T-helper 17 cell (primary cell): ENCODE measurements at places on chromosomes 6 and 20. TPM values are rescaled to one million over a fixed set of nuclear protein-coding genes. Genes with fewer than 3 reads are reported as not detected.

GRCh38 chr6:145929037-145929633, 35.0 kb downstream of the SHPRH start:
- no peak overlapping the region for H3K4me3 ChIP-seq
- DNase-seq: no peak
- peaks cover 8% of the 10 kb centered on the region for H3K36me3 ChIP-seq

GRCh38 chr6:125255201-125255600, 46.6 kb downstream of the HDDC2 start:
- H3K4me1 ChIP-seq: peaks cover 4% of the 10 kb centered on the region
- no peak for DNase-seq
- H3K4me3 ChIP-seq: no peak overlapping the region
- no peak overlapping the region for H3K27ac ChIP-seq

The CST2 gene
- not detected for total RNA-seq

GRCh38 chr20:12467758-12468157, 541.0 kb upstream of the SPTLC3 start:
- H3K27ac ChIP-seq: no peak overlapping the region
- no peaks in the 10 kb centered on the region for H3K4me1 ChIP-seq
- H3K4me3 ChIP-seq: no peak overlapping the region
- H3K36me3 ChIP-seq: no peaks in the 10 kb centered on the region

The KIAA0408 gene
- total RNA-seq: 3.5 TPM

DNA sequence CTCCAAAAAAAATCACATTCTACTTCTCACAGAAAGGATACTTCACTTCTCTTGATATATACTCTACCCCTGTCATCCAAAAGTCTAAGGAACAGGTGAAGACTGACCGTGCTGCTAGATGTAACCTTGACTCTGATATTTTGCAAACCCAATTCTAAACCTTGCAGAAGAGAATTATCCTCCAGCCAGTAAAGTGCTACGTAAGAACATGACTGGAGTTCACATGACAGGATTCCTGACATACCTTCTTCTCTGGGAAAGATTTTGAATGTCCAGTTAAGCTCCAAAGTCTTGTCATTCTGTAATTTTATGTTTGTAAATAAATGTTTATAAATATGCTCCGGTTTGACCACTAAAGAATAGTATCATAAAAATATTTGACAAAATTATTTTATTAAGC, 35.8 kb downstream of the BTBD9 start:
- no peak overlapping the region for H3K4me3 ChIP-seq
- no peaks in the 10 kb centered on the region for H3K27me3 ChIP-seq
- DNase-seq: no peak

GRCh38 chr6:87673237-87673636, 28.8 kb downstream of the AKIRIN2 start:
- H3K27me3 ChIP-seq: no peaks in the 10 kb centered on the region
- peak overlapping the region; percentile 45 for H3K27ac ChIP-seq
- peaks cover 8% of the 10 kb centered on the region for H3K36me3 ChIP-seq
- no peak overlapping the region for H3K4me3 ChIP-seq
- DNase-seq: no peak

- H3K27me3 ChIP-seq: peaks cover 14% of the 10 kb centered on the region
- H3K36me3 ChIP-seq: peaks cover 2% of the 10 kb centered on the region
- no peak overlapping the region for H3K27ac ChIP-seq
- no peak for DNase-seq
Measured at GRCh38 chr6:142725024-142725770, 219.8 kb downstream of the HIVEP2 start.

- H3K4me3 ChIP-seq: no peak overlapping the region
- DNase-seq: no peak
- H3K4me1 ChIP-seq: no peaks in the 10 kb centered on the region
- H3K27ac ChIP-seq: no peak overlapping the region
- peaks cover 42% of the 10 kb centered on the region for H3K27me3 ChIP-seq
Measured at GRCh38 chr6:15776458-15776980, 113.7 kb upstream of the DTNBP1 start.

- no peak for DNase-seq
- peaks cover 26% of the 10 kb centered on the region for H3K4me1 ChIP-seq
- H3K4me3 ChIP-seq: peak overlapping the region; percentile 99
- H3K27ac ChIP-seq: peak overlapping the region; percentile 93
- no peaks in the 10 kb centered on the region for H3K36me3 ChIP-seq
- no peaks in the 10 kb centered on the region for H3K27me3 ChIP-seq
Measured at GRCh38 chr6:167350275-167350696, 25.4 kb downstream of the TTLL2 start.

DNA sequence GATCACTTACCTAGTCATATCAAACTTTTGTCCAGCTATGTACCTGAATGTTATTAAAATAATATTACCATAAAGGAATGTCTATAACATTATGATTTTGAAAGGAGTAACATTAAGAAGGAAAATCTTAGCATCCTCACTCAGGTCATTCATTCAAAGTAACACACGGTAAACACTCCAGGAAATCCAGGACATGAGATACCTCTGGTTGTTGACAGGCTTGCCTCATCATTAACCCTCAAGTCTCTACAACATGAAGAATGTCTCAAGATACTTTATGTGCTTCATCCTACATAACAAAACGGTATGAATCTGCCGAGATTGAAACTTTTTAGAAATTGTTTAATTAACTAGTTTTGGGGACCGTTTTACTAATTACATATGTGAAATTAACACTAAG, 690 bp upstream of the FILIP1 start:
- H3K27me3 ChIP-seq: peaks cover 50% of the 10 kb centered on the region
- DNase-seq: no peak
- no peak overlapping the region for H3K27ac ChIP-seq
- H3K4me3 ChIP-seq: no peak overlapping the region
- no peaks in the 10 kb centered on the region for H3K36me3 ChIP-seq

DNA sequence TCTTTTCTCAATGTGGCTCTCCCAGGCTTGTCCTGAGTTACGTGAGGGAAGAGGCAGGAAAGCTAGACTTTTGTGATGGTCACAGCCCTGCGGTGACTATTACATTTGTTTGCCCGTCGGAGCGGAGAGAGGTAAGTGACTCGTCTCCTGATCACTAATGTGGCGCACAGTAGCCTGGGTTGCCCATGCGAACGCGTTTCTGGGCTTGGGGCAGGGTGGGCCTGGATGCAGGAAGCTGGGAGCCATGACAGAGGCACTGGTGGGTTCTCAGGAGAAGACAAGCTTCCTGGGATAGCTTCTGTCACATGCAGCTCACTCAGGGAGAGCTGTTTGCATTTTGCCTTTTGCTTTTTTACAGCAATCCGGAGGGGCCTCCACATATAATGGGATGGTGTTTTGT, 60.6 kb downstream of the IGF2R start:
- no peak for DNase-seq
- H3K27me3 ChIP-seq: no peaks in the 10 kb centered on the region
- H3K36me3 ChIP-seq: peaks cover 11% of the 10 kb centered on the region
- H3K4me1 ChIP-seq: peaks cover 6% of the 10 kb centered on the region
- no peak overlapping the region for H3K4me3 ChIP-seq

The GHRH gene
- total RNA-seq: not detected

- DNase-seq: no peak
- H3K4me1 ChIP-seq: peaks cover 2% of the 10 kb centered on the region
- H3K4me3 ChIP-seq: no peak overlapping the region
- peaks cover 15% of the 10 kb centered on the region for H3K27me3 ChIP-seq
Measured at GRCh38 chr6:1494671-1495070, 105.3 kb downstream of the FOXF2 start.

The FKBP1C gene
- total RNA-seq: not detected

The NNAT gene
- not detected for total RNA-seq

GRCh38 chr20:25484224-25484846, 76.9 kb downstream of the GINS1 start:
- no peak overlapping the region for H3K4me3 ChIP-seq
- H3K36me3 ChIP-seq: no peaks in the 10 kb centered on the region
- no peaks in the 10 kb centered on the region for H3K27me3 ChIP-seq
- peaks cover 22% of the 10 kb centered on the region for H3K4me1 ChIP-seq

The SEMG2 gene
- not detected for total RNA-seq

The CALHM5 gene
- 0.65 TPM for total RNA-seq

- H3K36me3 ChIP-seq: no peaks in the 10 kb centered on the region
- no peak for DNase-seq
- H3K27ac ChIP-seq: no peak overlapping the region
- peaks cover 3% of the 10 kb centered on the region for H3K4me1 ChIP-seq
- no peak overlapping the region for H3K4me3 ChIP-seq
Measured at GRCh38 chr20:60228255-60228654, 270.0 kb downstream of the CDH26 start.

The C6orf15 gene
- total RNA-seq: not detected

DNA sequence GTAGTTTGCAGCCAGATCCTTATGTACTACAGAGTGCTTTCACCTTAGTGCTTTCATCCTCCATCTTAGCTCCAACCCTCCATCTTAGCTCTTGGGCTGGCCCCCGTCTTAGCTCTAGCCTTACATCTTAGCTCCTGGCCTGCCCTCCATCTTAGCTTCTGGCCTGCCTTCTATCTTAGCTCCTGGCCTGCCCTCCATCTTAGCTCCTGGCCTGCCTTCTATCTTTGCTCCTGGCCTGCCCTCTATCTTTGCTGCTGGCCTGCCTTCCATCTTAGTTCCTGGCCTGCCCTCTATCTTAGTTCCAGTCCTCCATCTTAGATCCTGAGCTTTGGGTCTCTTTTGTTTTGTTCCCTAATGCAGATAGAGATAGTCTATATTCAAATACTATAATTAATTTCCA, 22.0 kb downstream of the GNAS start:
- peaks cover 19% of the 10 kb centered on the region for H3K4me1 ChIP-seq
- no peak overlapping the region for H3K4me3 ChIP-seq
- no peak for DNase-seq
- peaks cover 2% of the 10 kb centered on the region for H3K36me3 ChIP-seq
- H3K27me3 ChIP-seq: no peaks in the 10 kb centered on the region

The TSBP1 gene
- not detected for total RNA-seq

- peaks cover 19% of the 10 kb centered on the region for H3K4me1 ChIP-seq
- H3K36me3 ChIP-seq: no peaks in the 10 kb centered on the region
- H3K27me3 ChIP-seq: no peaks in the 10 kb centered on the region
- peak overlapping the region; percentile 98 for H3K27ac ChIP-seq
- peak overlapping the region; percentile 99 for H3K4me3 ChIP-seq
Measured at GRCh38 chr6:33577106-33577535, 3.0 kb downstream of the BAK1 start.

DNA sequence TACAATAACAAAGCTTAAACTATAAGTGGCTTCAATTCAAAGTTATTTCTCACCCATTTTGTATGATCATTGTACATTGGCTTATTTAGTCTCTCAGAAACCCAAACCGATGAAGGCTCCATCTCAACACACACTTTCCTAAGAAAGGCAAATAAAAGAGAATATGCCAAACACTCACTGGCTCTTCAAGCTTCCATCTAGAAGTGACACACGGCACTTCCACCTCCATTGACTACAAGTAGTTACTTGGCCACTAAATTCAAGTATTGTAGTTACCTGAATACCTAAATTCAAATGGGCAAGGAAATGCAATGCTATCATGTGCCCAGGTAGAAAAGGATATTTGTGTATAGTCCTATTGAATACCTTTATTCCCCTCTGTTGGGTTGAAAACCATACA, 170.6 kb downstream of the OGFRL1 start:
- peaks cover 9% of the 10 kb centered on the region for H3K27me3 ChIP-seq
- H3K36me3 ChIP-seq: no peaks in the 10 kb centered on the region
- H3K27ac ChIP-seq: no peak overlapping the region
- DNase-seq: no peak

The PBOV1 gene
- total RNA-seq: not detected

GRCh38 chr20:39607141-39607540, 645.0 kb downstream of the DHX35 start:
- H3K27me3 ChIP-seq: no peaks in the 10 kb centered on the region
- H3K4me1 ChIP-seq: no peaks in the 10 kb centered on the region
- no peak overlapping the region for H3K27ac ChIP-seq

DNA sequence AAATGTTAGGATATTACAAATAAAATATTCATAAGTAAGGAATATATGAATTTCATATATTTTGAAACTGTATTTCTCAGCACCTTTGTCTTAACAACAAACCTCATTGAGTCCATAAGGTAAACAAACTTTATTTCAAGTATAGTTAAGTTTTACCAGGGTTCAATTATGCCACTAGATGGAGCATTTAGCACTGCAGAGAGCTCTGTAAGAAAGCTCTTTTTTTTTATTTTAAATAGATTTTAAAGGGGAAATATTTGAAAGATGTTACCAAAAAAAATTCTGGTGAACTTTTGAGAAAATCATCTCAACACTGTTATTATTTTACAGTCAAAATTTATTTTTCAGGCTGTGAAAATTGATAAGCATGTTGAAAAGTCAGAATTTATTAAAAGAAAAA, 955.2 kb upstream of the EYS start:
- H3K4me3 ChIP-seq: no peak overlapping the region
- H3K27me3 ChIP-seq: no peaks in the 10 kb centered on the region
- no peak for DNase-seq
- no peaks in the 10 kb centered on the region for H3K36me3 ChIP-seq

DNA sequence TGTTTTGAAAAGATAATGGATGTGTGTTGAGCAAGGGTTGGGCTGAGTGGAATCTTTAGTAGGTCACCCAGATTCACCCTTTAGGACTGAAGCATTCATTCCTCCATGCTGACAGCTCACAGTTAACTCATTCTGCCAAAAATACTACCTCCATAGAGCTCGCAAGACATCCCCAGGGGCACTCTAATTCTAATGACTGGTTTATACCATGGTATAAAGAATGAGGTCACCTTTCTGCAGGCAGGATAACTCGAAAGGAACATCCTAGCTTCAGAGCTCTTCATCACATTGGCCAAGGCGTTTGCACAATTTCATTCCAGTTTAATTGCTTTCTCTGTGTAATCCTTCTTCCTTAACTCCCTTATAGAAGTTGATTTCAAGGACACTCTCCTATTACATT, 1257.2 kb upstream of the EYS start:
- no peaks in the 10 kb centered on the region for H3K36me3 ChIP-seq
- DNase-seq: no peak
- H3K4me1 ChIP-seq: no peaks in the 10 kb centered on the region
- no peaks in the 10 kb centered on the region for H3K27me3 ChIP-seq

- DNase-seq: no peak
- no peaks in the 10 kb centered on the region for H3K36me3 ChIP-seq
- no peaks in the 10 kb centered on the region for H3K27me3 ChIP-seq
- no peaks in the 10 kb centered on the region for H3K4me1 ChIP-seq
- no peak overlapping the region for H3K4me3 ChIP-seq
Measured at GRCh38 chr20:11001764-11002540, 328.2 kb upstream of the JAG1 start.

The ANKEF1 gene
- 1.8 TPM for total RNA-seq

DNA sequence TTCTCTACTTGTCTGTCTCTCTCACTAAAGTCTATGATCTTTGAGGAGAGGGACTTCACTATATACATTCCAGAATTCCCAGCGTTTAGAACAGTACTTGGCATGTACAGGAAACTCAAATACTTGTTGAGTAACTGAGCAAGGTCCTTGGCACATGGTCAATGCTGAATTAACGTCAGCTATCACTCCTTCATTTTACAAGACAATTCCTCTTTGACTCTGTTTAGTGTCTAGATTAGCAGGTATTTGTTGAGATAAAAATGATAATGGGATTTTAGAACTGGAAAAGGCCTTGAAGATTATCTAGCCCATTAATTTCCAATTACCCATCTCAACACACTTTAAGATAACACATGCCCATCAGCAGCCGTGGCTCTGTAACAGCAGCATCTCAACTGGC, 6.6 kb upstream of the GUCA1B start:
- H3K4me1 ChIP-seq: no peaks in the 10 kb centered on the region
- no peak overlapping the region for H3K27ac ChIP-seq
- no peak overlapping the region for H3K4me3 ChIP-seq
- peaks cover 3% of the 10 kb centered on the region for H3K36me3 ChIP-seq
- no peak for DNase-seq

The HRH3 gene
- total RNA-seq: not detected

The PDYN gene
- total RNA-seq: not detected
